ENCODE measurements at places on chromosomes 3 and 15.

- H3K4me1 ChIP-seq: peaks cover 15% of the 10 kb centered on the region
- H3K36me3 ChIP-seq: no peaks in the 10 kb centered on the region
- H3K27me3 ChIP-seq: no peaks in the 10 kb centered on the region
These were observed 23.6 kb downstream of the PTX3 start for GRCh38 chr3:157460253-157460652.

- no peaks in the 10 kb centered on the region for H3K4me1 ChIP-seq
- no peaks in the 10 kb centered on the region for H3K36me3 ChIP-seq
- no peak overlapping the region for H3K4me3 ChIP-seq
- H3K27me3 ChIP-seq: no peaks in the 10 kb centered on the region
- H3K27ac ChIP-seq: no peak overlapping the region
- no peak for DNase-seq
These were observed 586.4 kb downstream of the GRM7 start for GRCh38 chr3:7447197-7447769.

DNA sequence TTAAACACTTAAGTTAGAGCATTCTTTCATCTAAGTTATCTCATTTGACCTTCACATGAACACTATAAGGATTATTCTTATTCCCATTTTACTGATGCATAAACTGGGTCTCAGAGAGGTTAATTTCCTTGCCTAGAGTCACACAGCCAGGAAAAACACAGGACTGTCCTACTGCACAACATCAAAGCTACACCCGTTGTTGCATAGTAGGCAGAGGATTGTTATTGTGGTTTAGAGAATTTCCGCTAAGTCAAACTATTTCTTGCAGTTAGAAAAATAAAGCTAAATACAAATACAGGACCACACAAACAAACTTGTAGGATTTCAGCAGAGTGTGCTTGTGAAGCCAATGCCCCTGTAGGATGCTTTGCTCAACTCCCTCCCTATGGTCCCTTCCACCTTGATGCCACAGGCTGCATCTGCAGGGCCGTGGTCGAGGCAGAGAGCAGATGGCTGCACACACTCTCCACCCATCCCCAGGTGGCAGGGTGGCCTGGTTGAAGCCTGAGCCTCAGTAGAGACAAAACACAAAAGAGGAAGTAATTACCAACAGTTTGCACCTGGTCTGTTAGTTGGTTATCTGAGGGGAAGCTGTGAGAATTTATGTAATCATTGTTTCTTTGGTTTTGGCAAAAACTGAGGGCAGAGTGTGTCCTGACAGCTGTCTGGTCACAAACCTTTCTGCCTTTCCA, 41.1 kb upstream of the SKOR1 start:
- no peaks in the 10 kb centered on the region for H3K4me1 ChIP-seq
- no peaks in the 10 kb centered on the region for H3K36me3 ChIP-seq
- no peak overlapping the region for H3K27ac ChIP-seq
- no peak overlapping the region for H3K4me3 ChIP-seq
- no peak for DNase-seq

DNA sequence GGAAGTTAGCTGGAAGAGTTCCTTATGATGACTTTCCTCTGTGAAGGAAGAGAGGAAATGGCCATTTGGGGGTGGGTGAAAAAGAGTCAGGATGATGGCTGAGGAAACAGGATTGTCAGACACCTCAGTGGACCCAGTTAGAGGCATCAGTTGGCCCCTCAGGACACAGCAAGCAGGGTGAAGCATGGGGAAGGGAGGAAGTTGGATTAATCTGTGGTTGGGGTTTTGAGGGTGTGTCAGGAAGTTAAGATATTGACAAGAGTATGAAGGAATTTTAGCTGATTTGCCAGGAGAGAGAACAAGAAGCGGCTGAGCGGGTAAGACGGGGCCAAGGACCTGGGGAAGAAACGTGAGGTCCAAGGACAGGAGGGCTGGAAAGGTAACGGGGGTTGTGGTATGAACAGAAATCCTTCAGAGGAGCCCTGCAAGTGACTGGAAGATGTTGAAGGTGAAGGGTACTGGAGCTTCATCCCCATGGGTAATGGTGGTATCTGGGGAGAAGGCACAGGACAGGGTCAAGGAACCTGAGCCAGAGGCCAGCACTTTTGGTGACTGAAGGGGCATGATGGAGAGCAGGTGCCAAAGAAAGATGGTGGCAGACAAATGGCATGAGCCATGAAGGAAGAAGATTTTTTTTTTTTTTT, 2.7 kb downstream of the UQCC5 start:
- H3K4me1 ChIP-seq: peaks cover 5% of the 10 kb centered on the region
- no peaks in the 10 kb centered on the region for H3K27me3 ChIP-seq
- H3K27ac ChIP-seq: no peak overlapping the region
- no peaks in the 10 kb centered on the region for H3K36me3 ChIP-seq
- DNase-seq: no peak

DNA sequence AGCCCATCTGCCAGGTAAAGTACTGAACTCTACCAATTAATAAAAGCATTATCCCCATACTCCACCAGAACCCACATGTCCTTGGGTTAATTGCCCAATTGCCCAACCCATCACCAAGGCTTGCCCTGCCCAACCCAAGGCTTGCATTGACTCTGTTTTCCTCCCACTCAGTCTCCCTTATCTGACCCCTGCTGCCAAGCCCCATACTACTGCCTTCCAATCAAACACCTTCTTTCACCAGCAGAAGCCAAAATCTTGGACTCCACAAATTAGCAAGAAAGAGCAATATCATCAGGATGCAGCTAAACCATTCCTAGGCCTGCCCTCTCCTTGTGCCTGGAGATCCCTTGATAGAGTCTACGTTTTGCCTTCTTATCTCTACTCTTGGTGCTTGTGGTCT, 602.9 kb downstream of the NTRK3 start:
- no peak for DNase-seq
- no peak overlapping the region for H3K4me3 ChIP-seq
- H3K4me1 ChIP-seq: no peaks in the 10 kb centered on the region
- H3K27ac ChIP-seq: no peak overlapping the region
- no peaks in the 10 kb centered on the region for H3K27me3 ChIP-seq
- H3K36me3 ChIP-seq: no peaks in the 10 kb centered on the region

- no peak overlapping the region for H3K4me3 ChIP-seq
- no peaks in the 10 kb centered on the region for H3K36me3 ChIP-seq
- H3K4me1 ChIP-seq: no peaks in the 10 kb centered on the region
- H3K27me3 ChIP-seq: no peaks in the 10 kb centered on the region
- H3K27ac ChIP-seq: no peak overlapping the region
- DNase-seq: peak; percentile 24
These were observed 27.3 kb downstream of the CYP11A1 start for GRCh38 chr15:74340150-74340549.

- DNase-seq: peak; percentile 67
- no peak overlapping the region for H3K4me3 ChIP-seq
- no peaks in the 10 kb centered on the region for H3K36me3 ChIP-seq
- no peaks in the 10 kb centered on the region for H3K4me1 ChIP-seq
These were observed 33.5 kb upstream of the LYZL4 start for GRCh38 chr3:42443819-42444436.

DNA sequence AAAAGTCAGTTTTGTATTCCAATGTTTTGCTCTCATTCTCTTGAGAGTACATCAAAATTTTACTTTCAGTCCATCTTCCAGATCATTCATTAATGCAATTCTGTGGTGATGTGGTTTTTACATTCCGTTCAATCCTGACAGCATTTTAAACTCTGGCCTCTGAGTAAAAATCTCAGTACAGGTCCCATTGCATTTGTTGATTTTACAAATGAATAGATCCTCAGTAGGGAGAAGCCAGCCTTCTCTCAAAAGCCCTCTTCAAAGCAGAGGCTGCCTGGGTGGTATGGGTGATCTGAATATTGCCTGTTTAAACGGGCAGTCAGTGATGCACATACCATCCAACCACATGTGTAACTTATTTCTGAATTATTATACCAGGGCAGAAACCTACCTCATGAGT, 72.5 kb upstream of the TSC22D2 start:
- H3K27ac ChIP-seq: no peak overlapping the region
- H3K4me1 ChIP-seq: no peaks in the 10 kb centered on the region
- DNase-seq: peak; percentile 64
- no peaks in the 10 kb centered on the region for H3K36me3 ChIP-seq

DNA sequence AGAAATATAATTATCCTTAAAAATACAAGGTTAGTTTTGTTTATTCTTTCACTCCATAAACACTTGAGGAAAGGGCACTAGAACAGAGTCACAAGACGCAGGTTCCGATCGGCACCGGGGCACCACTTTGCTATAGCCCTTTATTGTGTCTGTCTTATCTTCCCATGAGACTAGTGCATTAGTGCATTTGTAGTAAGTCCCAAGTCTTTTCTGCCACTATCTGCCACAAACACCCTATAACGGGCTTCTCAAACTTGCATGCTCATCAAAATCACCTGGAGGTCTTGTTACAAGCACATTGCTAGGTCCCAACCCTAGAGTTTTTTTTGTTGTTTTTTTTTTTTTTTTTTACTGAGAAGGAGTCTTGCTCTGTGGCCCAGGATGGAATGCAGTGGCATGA, 213.1 kb downstream of the FOXP1 start:
- H3K27me3 ChIP-seq: no peaks in the 10 kb centered on the region
- no peak overlapping the region for H3K4me3 ChIP-seq
- H3K27ac ChIP-seq: no peak overlapping the region
- DNase-seq: no peak

DNA sequence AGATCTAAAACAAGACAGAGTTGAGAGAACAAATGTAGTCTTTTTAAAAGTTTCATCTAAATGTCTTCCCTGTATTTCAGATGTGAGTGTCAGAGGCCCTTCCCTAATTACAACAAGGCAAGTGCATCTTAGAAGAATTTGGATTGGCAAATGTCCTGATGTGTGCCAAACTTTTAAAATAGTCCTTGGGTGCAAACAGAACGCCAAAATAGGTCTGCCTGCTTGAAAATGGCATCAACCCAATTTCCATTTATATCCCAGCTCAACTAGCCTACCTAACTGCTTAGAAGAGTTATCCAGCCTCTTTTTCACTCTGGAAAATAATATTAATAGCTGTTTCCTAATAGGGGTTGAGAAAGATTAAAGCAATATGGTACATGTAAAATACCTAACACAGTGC, 311.8 kb upstream of the ARRDC4 start:
- H3K4me3 ChIP-seq: no peak overlapping the region
- no peak overlapping the region for H3K27ac ChIP-seq
- no peaks in the 10 kb centered on the region for H3K27me3 ChIP-seq
- no peak for DNase-seq
- no peaks in the 10 kb centered on the region for H3K36me3 ChIP-seq

- H3K4me3 ChIP-seq: no peak overlapping the region
- no peaks in the 10 kb centered on the region for H3K36me3 ChIP-seq
- no peaks in the 10 kb centered on the region for H3K27me3 ChIP-seq
- peaks cover 15% of the 10 kb centered on the region for H3K4me1 ChIP-seq
- no peak overlapping the region for H3K27ac ChIP-seq
These were observed 67.4 kb downstream of the ATP10A start for GRCh38 chr15:25795712-25796111.

- H3K4me1 ChIP-seq: no peaks in the 10 kb centered on the region
- H3K27me3 ChIP-seq: no peaks in the 10 kb centered on the region
- H3K4me3 ChIP-seq: no peak overlapping the region
- no peak for DNase-seq
- no peaks in the 10 kb centered on the region for H3K36me3 ChIP-seq
These were observed 128.2 kb downstream of the ADAMTS9 start for GRCh38 chr3:64559588-64559987.

GRCh38 chr3:174777813-174778212, 81.3 kb upstream of the NAALADL2 start:
- no peaks in the 10 kb centered on the region for H3K4me1 ChIP-seq
- DNase-seq: no peak
- no peak overlapping the region for H3K27ac ChIP-seq

DNA sequence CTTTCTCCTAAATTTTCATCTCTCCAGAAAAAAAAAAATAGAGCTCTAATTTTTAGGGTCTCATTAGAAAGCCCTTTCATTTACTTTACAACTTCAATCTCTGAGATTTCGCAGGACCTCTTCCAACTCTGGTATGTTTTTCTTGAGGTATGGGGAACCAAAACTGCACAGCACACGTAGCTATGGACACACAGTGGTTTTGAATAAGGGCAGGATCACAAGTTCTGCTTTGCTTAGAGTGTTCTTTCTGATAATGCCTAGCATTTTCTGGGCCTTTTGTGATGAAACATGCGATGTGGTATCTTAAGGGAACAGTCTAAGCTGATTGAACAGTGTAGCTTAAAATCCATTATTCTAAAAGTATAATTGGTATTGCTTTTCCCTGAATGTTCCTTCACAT, 25.3 kb downstream of the ZNF592 start:
- no peaks in the 10 kb centered on the region for H3K27me3 ChIP-seq
- H3K4me3 ChIP-seq: no peak overlapping the region
- no peak for DNase-seq
- H3K4me1 ChIP-seq: no peaks in the 10 kb centered on the region
- no peak overlapping the region for H3K27ac ChIP-seq

DNA sequence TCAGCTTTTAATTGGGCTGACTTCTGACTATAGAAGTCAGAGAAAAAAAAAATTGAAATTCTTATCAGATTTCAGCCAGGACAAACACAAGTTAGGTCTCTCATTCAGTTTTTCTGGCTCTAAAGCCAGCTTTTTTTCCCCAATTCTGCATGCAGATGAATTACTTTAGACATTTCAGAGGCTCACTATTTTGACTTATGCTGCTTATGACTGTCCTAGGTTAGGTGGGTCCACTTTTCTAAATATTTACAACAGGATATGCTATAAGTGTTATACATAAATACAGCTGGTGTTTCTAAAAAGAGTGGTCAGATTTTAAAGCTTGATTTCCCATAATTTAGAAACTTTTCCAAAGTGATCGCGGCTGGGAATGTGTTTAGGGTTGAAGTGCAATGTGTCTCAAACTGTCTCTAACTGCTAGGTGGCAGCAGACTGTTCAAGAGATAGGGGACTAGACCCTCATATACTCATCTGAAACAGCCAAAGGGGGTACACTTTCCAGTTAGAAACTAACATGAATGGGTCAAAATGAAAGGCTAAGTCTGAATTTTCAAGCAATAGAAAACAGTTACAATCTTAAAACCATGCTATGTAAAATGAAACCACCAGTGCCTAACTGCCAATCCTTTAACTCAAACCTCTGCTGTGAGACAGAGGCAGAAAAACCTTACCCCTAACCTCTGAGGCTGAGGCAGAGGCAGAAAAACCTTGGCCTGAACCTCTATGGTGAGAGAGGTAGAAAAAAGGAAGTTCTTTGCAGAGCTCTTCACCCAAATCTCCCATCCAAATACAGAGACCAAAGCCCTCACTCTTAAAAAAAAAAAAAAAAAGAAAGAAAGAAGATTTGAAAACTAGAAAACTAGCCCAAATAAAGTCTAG, 596.0 kb downstream of the NTRK3 start:
- no peaks in the 10 kb centered on the region for H3K27me3 ChIP-seq
- no peaks in the 10 kb centered on the region for H3K4me1 ChIP-seq
- no peaks in the 10 kb centered on the region for H3K36me3 ChIP-seq
- no peak overlapping the region for H3K27ac ChIP-seq
